ENCODE measurements at places on chromosomes 5 and 9.

- no peak for DNase-seq
Observed at GRCh38 chr5:168992687-168993086, 308.3 kb downstream of the SLIT3 start.

DNA sequence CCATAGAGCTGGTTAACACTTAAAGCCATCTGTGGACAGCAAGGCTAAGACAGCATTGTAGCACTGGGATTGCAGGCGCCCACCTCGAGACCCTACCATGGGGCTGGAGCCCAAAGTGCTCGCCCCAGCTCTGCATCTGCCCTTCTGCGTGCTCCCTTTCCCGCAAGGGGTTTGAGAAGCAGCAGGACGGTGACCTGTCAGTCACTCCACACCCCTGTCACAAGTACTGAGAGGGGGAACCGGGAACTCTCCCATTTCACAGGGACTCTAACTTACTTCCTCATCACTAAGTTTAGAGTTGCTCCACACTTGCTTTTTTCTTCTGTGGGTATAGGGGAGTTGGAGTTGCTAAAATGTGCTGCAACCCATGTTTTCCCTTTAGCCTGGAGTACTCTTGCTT lies 273.2 kb downstream of the SMARCA2 start:
- no peak for DNase-seq

DNA sequence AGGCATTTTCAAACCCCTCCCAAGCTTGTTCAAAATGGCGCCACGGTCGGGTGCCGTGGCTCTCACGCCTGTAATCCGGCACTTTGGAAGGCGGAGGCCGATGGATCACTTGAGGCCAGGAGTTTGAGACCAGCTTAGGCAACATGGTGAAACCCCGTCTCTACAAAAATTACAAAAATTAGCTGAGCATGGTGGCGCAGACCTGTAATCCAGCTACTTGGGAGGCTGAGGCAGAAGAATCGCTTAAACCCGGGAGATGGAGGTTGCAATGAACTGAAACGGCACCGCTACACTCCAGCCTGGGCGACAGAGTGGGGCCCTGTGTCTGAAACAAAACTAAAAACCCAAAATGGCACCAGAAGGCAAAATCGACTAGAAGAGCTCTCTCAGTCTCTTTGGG lies 142.0 kb downstream of the MTX3 start:
- DNase-seq, result no peak

GRCh38 chr9:19988281-19988680 lies 199.4 kb upstream of the SLC24A2 start:
- no peak for DNase-seq

DNA sequence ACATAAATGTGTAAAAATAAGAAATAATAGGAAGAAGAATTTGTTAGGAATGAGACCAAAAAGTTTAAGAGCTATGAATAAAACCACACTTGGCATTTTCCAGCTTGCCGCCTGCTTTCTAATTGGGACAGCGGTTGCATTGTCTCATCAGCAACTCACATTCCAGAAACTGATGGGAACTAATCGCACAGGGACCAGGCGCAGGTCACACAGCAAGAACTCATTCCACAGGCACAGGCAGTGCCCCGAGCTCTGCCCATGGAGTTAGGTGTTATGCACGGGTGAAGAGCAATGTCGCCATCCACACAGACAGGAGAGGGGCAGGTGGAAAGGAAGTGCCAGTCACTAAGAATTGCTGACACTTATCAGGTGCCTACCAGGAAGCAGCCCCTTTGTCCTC lies 279.9 kb downstream of the NSG2 start:
- DNase-seq, result no peak

GRCh38 chr9:21504894-21505293 lies 22.8 kb upstream of the IFNE start:
- no peak for DNase-seq

GRCh38 chr5:133838286-133838685 lies 130.1 kb downstream of the C5orf15 start:
- DNase-seq, result no peak

DNA sequence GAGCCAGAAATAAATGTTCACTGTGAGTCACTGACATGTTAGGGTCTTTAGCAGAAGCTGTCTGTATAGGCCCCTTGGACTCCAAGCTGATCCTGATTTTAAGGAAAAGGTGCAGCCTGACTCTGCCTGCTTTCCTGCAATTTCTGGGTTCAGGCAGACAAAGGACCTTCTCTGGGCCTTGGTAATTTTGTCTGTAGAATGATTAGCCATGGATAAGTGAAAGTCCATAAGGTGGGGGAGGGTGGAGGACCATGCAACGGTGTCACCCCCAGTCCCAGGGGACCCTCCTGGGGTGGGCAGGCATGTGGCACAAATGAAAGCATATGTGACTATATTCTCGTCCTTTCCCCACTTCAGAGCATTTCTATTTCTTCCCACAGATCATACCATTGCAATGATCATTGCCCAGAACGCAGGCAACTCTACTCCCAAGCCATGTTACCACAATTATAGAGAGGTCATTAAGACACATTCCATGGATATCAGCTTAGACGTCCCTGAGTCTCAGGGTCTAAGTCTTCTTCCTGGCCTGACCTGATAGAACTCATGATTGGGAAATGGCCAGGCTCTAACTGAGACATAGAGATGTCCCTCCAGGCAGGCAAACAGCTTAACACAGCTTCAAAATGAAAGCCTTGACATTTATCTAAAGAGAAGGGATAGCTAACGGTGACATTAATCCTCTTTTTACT lies 157.9 kb upstream of the ALDH1B1 start:
- DNase-seq, result no peak

DNA sequence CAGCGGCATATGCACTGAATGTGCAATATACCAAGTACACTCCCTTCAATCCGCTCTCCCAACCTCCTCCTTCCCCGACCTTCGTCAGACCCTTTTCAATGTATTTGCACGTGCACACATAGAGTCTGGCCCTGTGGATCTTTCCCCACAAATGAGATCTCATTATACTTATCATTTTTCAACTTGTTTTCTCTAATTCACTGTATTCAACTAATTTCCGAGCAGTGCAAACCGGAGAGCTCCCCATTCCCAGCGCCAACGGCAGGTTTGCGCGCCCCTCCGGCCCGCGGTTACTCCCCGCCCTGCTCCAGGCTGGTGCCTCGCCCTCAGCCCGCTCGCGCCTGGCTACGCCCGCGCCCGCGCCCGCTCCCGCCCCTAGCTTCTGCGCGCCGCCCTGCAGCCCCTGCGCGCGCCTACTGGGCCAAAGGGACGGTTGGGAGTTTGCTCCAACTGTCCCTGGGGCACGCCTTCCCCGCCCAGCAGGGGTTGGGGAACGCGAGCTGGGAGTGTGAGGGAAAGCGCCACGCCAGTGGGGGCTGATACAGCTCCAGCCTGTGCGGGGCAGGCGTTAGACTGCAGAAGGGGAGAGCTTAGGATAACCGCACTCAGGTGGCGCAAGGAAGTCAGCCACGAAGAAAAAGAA lies 3.3 kb upstream of the CDC20B start:
- peak; percentile 42 for DNase-seq

GRCh38 chr5:80033513-80033912 lies 1.6 kb upstream of the THBS4 start:
- DNase-seq, result no peak

DNA sequence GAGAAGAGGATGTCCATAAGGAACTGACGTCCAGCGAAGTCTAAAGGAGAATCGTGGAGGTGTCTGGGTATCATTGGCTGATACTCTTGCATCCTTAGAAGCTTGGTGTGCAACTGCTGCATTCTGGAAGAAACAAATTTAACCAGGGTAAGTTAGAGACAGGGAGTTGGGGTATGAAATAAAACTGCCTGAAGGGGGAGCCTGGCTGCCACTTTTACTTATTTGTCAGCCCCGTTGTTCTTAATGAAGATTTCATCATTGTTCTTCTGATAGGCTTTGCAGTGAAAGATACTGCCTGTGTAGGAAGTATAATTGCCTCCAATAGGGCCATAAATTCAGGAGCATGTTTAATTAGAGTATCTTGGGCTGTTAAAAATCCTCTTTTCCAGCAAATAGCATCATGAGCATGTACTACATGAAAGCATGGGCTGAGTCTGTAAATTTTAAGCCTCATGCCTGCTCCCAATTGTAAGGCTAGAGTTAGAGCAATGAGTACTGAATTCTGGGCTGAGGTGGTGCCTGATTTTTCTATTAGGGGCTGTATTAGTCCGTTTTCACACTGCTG lies 1264.5 kb upstream of the ACO1 start:
- peak; percentile 1 for DNase-seq

DNA sequence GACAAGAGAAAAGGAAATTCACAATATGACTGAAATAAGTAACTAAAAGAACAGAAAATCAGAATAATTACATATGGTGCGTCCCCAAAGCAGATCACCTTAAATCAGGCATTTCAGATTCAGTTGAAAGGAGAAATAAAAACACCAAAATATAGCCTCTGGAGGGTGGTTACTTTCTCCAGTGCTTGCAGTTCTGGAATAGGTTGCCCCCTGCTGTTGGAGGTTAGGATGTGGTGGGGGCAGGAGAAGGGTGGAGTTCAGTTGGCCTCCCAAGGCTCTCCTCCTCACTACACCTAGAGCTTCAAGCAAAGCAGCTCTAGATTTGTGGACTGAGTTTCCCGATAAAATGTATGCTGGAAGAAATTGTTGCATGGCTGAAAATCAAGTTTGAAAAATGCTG lies 338.2 kb upstream of the TLE4 start:
- DNase-seq, result no peak

- DNase-seq, result no peak
Observed at GRCh38 chr9:75941066-75941465, 50.6 kb downstream of the PCSK5 start.

GRCh38 chr5:97229688-97230285 lies 46.7 kb upstream of the RIOK2 start:
- no peak for DNase-seq

- no peak for DNase-seq
Observed at GRCh38 chr5:38888041-38888440, 42.2 kb downstream of the OSMR start.

- DNase-seq, result no peak
Observed at GRCh38 chr9:37026931-37027581, 7.0 kb downstream of the PAX5 start.

DNA sequence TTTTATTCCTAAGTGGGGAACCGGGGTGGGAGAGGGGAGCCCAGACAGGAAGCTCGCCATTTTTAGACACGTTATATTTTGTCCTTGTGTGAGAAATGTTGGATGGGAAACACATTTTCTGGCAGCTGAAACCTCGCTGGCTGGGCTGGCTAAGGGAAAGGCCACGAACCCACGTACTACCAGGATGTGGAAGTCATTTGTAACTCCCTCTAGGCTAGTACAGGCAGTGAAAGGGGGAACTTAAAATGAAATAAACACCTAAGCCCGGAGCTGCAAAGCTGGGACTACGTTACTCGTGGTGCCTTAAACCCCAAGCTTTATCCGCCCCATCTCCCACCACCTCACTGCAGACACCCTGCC lies 42.5 kb downstream of the TMEM174 start:
- no peak for DNase-seq

GRCh38 chr5:41246376-41246775 lies 33.0 kb upstream of the C6 start:
- DNase-seq, result no peak

DNA sequence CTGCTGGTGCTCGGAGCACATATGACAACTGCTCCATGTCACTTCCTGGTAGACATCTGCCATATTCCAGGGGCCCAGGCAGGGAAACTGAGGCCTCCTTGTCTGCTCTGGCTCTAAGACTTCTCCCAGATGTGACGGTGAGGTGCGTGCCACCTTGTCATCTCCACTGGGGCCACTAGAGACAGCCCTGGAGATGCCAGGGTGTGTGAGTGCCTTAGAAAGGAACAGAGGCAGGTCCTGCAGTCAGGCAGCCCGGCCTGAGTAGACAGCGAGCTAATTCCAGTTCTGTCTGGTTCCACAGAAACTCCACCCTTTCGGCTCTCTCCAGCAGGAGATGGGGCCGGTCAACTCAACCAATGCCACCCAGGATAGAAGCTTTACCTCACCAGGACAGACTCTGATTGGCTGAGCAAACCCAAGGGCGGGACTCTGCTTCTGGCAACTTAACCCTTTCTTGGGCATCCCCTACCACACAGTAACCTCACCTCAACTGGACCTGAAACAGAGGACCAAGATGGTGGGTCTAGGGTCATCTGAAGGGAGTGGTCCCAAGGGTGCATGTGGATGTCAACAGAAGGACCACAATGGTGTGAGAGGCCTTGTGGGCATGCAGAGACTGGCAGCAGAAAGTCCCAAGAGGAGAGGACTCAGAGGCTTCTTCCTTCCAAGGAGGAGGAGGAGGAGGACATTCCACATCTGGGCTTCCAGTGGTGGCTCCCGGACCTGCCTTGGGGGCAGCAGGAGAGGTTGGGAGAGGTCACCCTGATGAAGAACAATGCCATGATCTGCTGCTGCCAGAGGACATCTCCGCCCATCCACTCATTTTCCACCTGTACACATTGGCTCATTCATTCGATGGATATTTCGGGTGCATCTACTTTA lies 77.7 kb downstream of the RGS3 start:
- no peak for DNase-seq

DNA sequence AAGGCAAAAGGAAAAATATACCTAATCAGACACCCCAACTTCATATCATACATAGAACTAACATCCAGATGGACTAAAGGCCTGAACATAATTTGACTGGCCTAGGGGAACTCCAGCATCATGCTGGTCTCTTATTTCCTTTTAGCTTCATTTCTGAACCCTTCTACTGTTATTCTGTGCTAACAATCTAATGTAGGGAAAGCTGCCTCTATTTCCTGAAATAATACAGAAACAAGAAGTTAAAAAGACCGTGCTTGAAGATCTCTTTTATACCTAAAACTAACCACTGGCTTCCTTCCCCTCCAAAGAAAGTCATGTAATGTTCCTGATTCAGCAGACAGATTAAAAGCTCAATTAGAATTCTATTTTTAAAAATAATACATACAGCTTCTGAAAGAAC lies 36.7 kb downstream of the LPAR1 start:
- DNase-seq, result no peak

- no peak for DNase-seq
Observed at GRCh38 chr5:131593921-131594320, 41.1 kb downstream of the RAPGEF6 start.

DNA sequence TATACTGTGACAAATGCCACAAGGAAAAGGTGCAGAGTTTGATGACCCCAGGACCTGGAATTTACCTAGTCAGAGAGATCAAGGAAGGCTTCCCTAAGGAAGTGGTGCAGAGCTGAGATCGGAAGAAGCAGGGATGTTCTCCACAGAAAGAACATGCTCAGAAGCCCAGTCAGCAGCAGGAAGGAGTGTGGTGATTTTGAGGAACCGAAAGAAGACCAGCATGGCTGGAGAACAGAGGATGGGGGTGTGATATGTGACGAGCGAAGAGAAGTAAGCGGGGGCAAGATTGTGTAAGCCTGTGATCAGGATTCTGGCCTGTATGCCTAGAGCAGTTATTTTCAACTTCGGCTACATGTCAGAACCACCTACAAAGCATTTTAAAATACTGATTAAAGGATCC lies 18.7 kb upstream of the PIK3R1 start:
- DNase-seq, result no peak

- DNase-seq, result no peak
Observed at GRCh38 chr9:92980085-92980745, 32.9 kb downstream of the FGD3 start.

Data from SHP77 (cell line).